ENCODE measurements at places on chromosomes 2 and 18. TPM values are rescaled to one million over a fixed set of nuclear protein-coding genes. Genes with fewer than 3 reads are reported as not detected.

The FLACC1 gene
- 0.75 TPM for total RNA-seq

The SLC9A4 gene
- 0.85 TPM for total RNA-seq

The GREB1 gene
- 0.20 TPM for total RNA-seq

The CMPK2 gene
- not detected for total RNA-seq

The KRTCAP3 gene
- 62.9 TPM for total RNA-seq

DNA sequence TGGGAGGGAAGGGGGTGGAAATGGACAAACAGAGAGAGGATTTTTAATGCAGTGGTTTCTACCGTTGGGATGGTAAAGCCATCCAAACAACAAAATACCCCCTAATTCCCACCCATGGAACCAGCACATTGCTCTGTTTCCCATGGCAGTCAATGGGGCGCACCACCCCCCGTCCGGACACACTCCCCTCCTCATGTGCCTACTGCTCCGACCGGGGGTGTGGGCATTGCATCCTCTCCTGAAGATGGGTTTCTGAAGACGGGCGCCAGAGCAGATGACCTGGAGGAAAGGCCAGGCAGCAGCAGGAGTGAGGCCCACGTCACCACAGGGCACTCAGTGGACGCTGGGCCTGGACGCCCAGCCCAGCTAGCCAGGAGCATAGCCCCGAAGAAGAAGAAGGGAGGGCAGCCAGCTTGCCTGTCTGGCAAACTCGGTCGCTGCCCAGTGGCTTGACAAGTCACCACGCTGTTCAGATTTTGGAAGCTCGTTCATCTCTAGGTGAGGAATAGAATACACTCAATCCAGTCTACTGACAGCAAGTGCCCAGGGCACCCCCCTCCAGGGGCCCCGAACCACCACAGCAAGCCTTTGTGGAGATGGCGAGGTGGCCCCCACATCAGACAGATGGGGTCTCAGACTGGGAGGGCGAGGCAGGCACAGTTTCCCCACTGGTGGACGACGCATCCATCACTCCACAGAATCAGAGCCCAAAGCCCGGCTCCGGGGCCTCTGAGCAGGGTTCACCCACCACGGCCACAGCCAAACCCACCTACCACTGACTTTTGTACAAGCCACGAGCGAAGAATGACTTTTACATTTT, 296.2 kb upstream of the SALL3 start:
- no peak overlapping the region for H3K4me3 ChIP-seq
- H3K4me1 ChIP-seq = no peaks in the 10 kb centered on the region
- no peaks in the 10 kb centered on the region for H3K36me3 ChIP-seq

DNA sequence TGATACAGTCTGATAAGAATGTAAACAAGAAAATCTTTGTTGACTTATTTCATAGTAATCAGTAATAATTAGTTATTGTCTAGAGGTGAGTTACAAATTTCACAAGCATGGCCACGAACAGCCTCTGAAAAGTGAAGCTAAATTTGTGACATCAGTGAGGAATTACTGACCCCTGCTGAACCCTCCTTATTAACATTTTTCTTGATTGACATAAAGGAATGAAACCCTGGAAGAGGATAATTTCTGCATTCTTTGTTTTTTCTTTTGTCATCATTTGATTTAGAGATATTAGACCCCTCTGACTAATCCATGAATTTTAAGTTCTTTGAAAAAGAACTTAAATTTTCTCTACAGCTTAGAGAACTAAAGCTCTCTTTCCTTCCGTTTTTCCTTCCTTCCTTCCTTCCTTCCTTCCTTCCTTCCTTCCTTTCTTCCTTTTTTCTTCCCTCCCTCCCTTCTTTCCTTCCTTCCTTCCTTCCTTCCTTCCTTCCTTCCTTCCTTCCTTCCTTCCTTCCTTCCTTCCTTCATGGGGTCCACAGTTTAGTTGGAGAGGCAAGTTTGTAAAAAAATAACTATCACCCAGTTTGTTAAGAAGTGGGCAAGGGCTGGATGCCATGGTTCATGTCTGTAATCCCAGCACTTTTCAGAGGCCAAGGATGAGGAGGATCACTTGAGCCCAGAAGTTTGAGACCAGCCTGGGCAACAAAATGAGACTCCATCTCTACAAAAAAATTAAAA, 387.0 kb downstream of the MTX2 start:
- no peaks in the 10 kb centered on the region for H3K4me1 ChIP-seq
- DNase-seq = no peak

- no peaks in the 10 kb centered on the region for H3K27me3 ChIP-seq
- peak overlapping the region; percentile 34 for H3K27ac ChIP-seq
- peaks cover 31% of the 10 kb centered on the region for H3K4me1 ChIP-seq
These were observed 60.0 kb downstream of the TMEM131 start for GRCh38 chr2:97935719-97936161.

- H3K27ac ChIP-seq = no peak overlapping the region
- H3K4me3 ChIP-seq = no peak overlapping the region
- peaks cover 38% of the 10 kb centered on the region for H3K4me1 ChIP-seq
- H3K36me3 ChIP-seq = no peaks in the 10 kb centered on the region
These were observed 48.5 kb downstream of the SMAD7 start for GRCh38 chr18:48902023-48902855.

DNA sequence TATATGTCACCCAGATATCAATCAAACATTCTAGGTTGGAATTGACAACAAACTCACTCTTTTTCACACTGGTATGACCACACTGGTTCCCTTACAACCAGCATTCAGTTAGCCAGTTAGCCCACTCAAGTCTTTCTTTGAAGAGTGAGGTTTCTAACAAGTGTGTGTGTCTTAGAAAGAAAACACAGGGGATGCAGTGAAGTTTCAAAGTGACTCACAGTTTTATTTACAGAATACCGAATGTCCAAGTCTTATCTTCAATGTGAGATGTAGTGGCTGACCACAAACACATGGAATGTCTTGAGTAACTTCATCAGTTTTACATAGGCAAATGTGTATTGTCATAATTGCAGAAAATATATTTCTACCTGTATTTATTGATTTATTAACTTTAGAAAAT, 274.7 kb upstream of the HNMT start:
- H3K4me1 ChIP-seq = no peaks in the 10 kb centered on the region
- H3K27me3 ChIP-seq = no peaks in the 10 kb centered on the region
- DNase-seq = no peak

DNA sequence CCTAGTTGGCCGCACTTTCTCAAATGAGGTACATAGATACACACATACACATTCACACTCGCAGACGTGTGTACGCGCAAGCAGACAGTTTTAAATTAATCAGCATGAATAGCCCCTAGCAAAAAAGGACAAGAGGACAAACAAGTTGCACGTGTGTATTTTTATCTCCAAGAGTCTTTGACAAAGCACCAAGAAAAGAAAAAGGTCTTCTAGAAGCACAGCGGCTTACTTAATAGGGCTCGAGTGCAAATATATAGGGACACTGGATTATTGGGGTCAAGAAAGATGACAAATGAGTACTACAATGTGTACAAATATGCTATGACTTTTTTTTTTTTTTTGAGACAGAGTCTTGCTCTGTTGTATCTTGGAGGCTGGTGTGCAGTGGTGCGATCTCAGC, 1.7 kb upstream of the BCL2 start:
- H3K36me3 ChIP-seq = no peaks in the 10 kb centered on the region
- no peak for DNase-seq
- H3K4me1 ChIP-seq = peaks cover 15% of the 10 kb centered on the region
- no peak overlapping the region for H3K27ac ChIP-seq
- H3K27me3 ChIP-seq = no peaks in the 10 kb centered on the region

DNA sequence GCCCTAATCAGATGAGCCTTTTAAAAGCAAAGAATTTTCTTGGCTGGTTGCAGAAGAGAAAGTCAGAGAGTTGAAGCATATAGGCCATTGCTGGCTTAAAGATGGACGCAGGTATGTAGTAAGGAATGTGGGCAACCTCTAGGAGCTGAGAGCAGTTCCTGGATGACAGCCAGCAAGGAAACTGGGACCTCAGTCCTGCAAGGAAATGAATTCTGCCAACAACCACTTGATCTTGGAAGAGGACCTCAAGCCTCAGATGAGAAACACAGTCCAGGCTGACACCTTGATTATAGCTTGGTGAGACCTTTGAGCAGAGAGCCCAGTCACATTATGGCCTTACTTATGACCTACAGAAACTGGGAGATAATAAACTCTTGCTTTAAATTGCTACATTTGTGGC, 15.7 kb downstream of the PHOSPHO2 start:
- no peaks in the 10 kb centered on the region for H3K4me1 ChIP-seq
- H3K4me3 ChIP-seq = no peak overlapping the region
- DNase-seq = no peak
- no peak overlapping the region for H3K27ac ChIP-seq
- no peaks in the 10 kb centered on the region for H3K27me3 ChIP-seq

GRCh38 chr2:64819774-64820688, 166.3 kb upstream of the SERTAD2 start:
- H3K4me1 ChIP-seq = peaks cover 43% of the 10 kb centered on the region
- no peaks in the 10 kb centered on the region for H3K27me3 ChIP-seq

DNA sequence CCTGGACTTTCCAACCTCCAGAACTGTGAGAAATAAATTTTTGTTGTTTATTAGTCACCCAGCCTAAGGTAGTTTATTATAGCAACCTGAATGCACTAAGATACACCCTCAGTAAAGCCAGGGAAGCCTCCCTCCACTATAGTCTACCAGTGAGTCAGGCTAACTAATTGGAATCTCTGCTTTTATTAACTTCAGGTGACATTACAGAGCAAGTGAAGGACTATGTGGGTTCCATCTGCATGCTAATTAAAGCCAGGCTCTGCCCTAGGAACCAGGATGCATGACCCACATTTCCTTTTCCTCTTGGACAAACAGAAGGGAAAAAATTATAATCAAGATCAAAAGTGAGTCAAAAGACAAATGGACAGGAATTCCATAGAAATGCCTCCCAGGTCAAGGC, 56.1 kb downstream of the ZC3H8 start:
- H3K4me1 ChIP-seq = no peaks in the 10 kb centered on the region
- no peaks in the 10 kb centered on the region for H3K36me3 ChIP-seq
- no peak overlapping the region for H3K4me3 ChIP-seq
- no peak overlapping the region for H3K27ac ChIP-seq
- no peaks in the 10 kb centered on the region for H3K27me3 ChIP-seq

DNA sequence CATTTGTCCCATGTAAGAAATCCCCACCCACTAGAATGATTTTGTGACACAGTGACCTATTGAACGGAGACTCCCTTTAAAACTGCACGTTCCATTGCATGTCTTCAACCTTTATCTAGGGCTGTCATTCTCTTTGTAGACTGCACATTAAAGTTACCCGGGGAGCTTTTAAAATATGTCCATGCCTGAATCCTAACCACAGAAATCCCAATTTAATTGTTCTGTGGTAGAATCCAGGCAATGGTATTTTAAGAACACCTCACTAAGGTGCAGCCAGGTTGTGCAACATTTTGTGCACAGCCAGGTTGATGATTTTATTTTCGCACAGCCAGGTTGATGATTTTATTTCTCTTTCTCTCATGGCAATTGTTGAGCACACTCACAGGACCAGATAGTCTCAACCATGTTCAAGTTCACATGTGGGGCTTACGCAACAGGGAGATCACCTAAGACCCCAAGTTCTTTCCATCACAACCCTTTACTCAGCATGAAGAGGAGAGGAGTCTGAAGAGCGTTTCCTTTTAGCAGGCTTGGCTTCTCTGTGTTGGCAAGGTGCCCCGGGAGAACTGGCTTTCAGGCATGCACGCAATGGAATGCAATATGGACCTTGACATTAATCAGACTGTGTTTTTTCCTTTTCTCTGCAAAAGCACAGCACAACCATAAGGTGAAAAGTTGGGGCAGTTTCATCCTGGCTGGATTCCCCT, 467.3 kb upstream of the ETAA1 start:
- no peaks in the 10 kb centered on the region for H3K27me3 ChIP-seq
- no peaks in the 10 kb centered on the region for H3K36me3 ChIP-seq
- peak; percentile 80 for DNase-seq
- H3K4me1 ChIP-seq = peaks cover 11% of the 10 kb centered on the region
- H3K4me3 ChIP-seq = peak overlapping the region; percentile 16

DNA sequence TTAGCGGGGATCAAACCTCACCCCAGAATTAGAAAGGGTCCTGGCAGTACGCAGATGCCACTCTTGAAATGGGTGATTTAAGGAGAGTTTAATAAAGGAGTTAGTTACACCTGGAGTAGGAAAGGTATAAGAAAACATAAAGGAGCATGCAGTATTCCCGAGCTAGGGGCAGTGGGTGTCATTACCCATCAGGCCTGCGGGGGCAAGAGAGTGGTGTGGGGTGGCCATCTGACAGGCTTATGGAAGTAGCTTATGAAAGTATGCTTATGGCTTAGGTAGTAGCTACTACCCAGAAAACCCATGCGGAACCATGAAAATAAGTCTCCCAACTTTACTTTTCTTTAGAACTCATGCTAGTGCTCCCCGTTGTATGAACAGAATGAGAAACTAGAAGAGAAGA, 568.9 kb upstream of the ACVR2A start:
- no peak overlapping the region for H3K27ac ChIP-seq
- DNase-seq = no peak
- H3K27me3 ChIP-seq = no peaks in the 10 kb centered on the region
- H3K36me3 ChIP-seq = no peaks in the 10 kb centered on the region
- H3K4me3 ChIP-seq = no peak overlapping the region

- H3K27ac ChIP-seq = no peak overlapping the region
- H3K36me3 ChIP-seq = no peaks in the 10 kb centered on the region
- no peak for DNase-seq
These were observed 263.5 kb upstream of the SIX2 start for GRCh38 chr2:45272549-45273265.

DNA sequence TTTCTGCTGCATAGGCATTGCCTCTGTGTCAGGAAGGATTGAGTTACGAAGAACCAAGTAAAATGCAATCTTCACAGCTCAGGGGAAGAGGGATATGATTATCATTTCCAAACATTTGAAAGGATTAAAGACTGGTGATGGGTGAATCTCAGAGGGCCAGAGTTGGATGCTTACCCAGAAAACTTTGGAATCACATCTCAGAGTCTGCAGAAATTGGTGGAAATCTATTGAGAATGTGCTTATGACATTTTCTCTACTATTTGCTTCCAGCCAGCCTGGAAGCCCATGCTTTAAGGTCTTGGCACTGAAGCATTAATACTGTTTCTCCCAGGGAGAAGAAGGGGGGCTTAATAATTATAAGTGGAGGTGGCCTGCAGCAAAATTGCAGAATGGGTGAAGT, 1301.4 kb upstream of the PIK3C3 start:
- no peaks in the 10 kb centered on the region for H3K4me1 ChIP-seq
- no peaks in the 10 kb centered on the region for H3K27me3 ChIP-seq
- H3K27ac ChIP-seq = no peak overlapping the region
- H3K4me3 ChIP-seq = no peak overlapping the region

DNA sequence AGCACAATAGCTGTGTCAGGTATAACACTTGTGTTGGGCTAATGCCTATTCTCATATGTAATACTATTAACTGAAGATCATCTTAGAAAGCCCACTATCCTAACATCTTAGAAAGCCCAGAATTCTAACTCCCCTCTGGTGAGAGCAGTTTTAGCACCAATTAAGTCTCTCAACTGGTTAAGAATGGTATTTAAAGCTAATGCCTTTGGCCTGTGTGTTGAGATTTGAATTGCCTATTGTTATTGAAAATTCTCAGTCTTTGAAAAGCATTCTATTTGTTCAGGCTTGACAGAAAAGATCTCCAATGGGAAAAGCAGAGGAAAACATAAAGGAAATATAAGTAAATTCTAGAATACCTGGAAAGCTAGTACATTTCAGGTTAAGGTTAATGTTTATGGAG, 352.5 kb downstream of the ARHGAP15 start:
- H3K4me1 ChIP-seq = no peaks in the 10 kb centered on the region
- H3K36me3 ChIP-seq = no peaks in the 10 kb centered on the region
- no peak overlapping the region for H3K27ac ChIP-seq
- H3K4me3 ChIP-seq = no peak overlapping the region
- no peak for DNase-seq

Measured in PC-9 (cell line).